ENCODE measurements at places on chromosomes 2 and 18.

GRCh38 chr2:61340242-61340641, 130.6 kb downstream of the USP34 start:
- no peak overlapping the region for H3K4me3 ChIP-seq
- H3K36me3 ChIP-seq = peaks cover 92% of the 10 kb centered on the region
- no peaks in the 10 kb centered on the region for H3K27me3 ChIP-seq
- no peak overlapping the region for H3K27ac ChIP-seq

DNA sequence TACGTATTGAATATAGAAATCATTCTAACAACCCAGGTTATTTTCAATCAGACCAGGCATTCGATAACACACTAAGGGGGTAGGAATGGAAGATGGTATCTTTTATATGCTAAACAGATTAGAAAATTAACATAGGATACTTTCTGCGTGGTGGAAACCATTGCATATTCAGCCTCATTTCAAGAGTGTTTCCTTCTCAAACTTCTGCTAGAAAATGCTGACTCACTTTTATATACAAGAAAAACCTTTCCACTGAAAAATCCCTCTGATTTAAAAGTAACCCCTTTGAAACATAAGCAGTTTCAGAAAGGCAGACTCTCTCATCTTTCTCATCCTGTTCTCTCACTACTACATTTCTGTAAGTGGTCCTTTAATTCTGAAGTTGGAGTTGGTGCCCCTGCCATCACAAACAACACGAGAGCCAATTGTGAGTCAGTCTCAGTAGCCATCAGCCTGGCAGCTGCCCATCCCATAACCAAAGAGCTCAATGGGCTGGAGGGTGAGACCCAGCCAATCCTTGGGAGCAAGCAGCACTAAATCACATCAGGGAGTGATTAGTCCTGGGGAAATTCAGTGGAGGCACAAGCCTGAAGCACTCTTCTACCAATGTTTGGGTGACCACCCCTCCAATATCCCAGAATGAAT, 343.1 kb downstream of the CELF4 start:
- no peak overlapping the region for H3K4me3 ChIP-seq
- H3K27me3 ChIP-seq = no peaks in the 10 kb centered on the region
- no peak overlapping the region for H3K27ac ChIP-seq
- peaks cover 44% of the 10 kb centered on the region for H3K36me3 ChIP-seq
- no peak for DNase-seq

DNA sequence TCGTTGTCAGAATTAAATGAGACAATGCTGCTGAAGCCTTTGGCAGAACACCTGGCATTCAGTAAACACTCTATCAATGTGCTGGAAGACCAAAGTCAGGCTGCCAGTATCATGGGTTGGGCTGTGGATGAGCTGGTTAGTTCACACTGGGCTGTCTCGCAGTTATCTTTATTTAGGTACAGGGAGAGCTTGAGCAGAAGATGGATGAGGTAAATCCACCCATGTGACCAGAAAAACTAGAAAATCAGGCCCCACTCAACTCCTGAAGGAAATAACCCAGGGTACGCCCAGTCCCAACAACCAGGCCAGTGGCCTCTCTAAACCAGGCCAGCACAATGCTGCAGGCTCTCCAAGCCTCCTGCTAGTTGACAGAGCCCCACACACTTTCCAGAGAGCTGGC, 330.3 kb downstream of the TNS1 start:
- no peaks in the 10 kb centered on the region for H3K27me3 ChIP-seq
- no peaks in the 10 kb centered on the region for H3K36me3 ChIP-seq
- DNase-seq = no peak
- no peaks in the 10 kb centered on the region for H3K4me1 ChIP-seq

DNA sequence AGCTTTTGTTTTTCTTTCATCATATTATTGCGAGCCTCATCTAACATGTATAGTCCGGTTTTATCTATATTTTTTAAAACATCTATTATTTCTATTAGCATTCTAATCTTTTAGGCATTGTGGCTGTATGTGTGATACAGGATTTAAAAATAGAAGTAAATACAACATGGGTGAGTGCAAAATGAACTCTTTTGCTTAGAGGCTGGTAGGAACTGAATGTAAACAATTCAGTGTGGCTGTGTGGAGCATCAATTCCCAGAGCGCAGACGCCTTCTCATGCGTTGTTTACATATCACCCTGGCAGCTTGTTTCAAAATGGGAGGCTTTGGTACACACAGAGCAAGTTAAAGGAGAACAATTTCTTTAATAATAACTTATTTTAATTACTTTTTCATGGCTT, 836 bp downstream of the DTNA start:
- DNase-seq = no peak
- H3K27me3 ChIP-seq = peaks cover 13% of the 10 kb centered on the region
- H3K36me3 ChIP-seq = no peaks in the 10 kb centered on the region
- H3K4me3 ChIP-seq = no peak overlapping the region

DNA sequence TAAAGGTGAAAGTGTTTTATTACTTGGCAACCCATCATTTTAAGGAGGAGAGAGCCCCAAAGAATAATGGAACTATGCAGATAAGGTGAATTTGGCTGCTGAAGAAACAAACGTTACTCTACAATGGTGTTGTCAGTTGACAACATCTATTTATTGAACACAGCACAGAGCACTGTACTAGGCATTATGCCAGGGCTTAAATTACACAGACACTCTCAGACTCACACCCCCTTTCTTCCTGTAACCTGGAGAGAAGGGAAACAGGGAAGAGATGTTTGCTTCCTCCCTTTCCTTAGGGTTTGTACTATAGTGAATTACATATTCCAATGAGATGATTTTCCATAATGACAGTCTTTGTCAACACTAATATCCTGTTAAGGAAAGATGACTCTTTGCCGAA, 94.0 kb upstream of the ATP5MC3 start:
- DNase-seq = no peak
- no peak overlapping the region for H3K27ac ChIP-seq
- no peaks in the 10 kb centered on the region for H3K4me1 ChIP-seq
- H3K36me3 ChIP-seq = no peaks in the 10 kb centered on the region

- H3K4me1 ChIP-seq = no peaks in the 10 kb centered on the region
- H3K4me3 ChIP-seq = no peak overlapping the region
- peaks cover 11% of the 10 kb centered on the region for H3K27me3 ChIP-seq
- H3K27ac ChIP-seq = no peak overlapping the region
- no peaks in the 10 kb centered on the region for H3K36me3 ChIP-seq
Measured at GRCh38 chr18:57135699-57136098, 11.2 kb upstream of the BOD1L2 start.

- H3K36me3 ChIP-seq = no peaks in the 10 kb centered on the region
- peak overlapping the region; percentile 3 for H3K27ac ChIP-seq
- DNase-seq = no peak
- peaks cover 10% of the 10 kb centered on the region for H3K27me3 ChIP-seq
- no peak overlapping the region for H3K4me3 ChIP-seq
Measured at GRCh38 chr2:144570566-144570965, 50.6 kb upstream of the ZEB2 start.

- H3K4me3 ChIP-seq = no peak overlapping the region
- peaks cover 9% of the 10 kb centered on the region for H3K27me3 ChIP-seq
- DNase-seq = no peak
- no peaks in the 10 kb centered on the region for H3K36me3 ChIP-seq
- peaks cover 7% of the 10 kb centered on the region for H3K4me1 ChIP-seq
Measured at GRCh38 chr2:176745543-176746200, 466.9 kb upstream of the HNRNPA3 start.
